Activated CD4-positive, alpha-beta T cell treated with anti-CD3 and anti-CD28 coated beads for 48 hours (primary cell): ENCODE measurements at places on chromosomes 1 and 21.

DNA sequence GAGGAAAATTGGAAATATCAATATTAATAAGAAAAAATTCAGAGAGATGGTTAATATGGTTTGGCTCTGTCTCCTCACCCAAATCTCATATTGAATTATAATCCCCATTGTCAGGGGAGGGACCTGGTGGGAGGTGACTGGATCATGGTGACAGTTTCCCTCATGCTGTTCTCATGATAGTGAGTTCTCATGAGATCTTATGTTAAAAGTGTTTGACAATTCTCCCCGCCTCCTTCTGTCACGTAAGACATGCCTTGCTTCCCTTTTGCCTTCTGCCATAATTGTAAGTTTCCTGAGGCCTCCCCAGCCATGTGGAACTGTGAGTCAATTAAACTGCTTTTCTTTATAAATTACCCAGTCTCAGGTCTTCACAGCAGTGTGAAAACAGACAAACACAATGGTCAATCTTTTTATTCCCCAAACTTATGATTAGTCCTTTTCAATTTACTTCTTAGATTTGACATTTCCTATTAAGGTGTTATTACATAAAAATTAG is 11.0 kb downstream of the EGLN1 start:
- DNase-seq: no peak

DNA sequence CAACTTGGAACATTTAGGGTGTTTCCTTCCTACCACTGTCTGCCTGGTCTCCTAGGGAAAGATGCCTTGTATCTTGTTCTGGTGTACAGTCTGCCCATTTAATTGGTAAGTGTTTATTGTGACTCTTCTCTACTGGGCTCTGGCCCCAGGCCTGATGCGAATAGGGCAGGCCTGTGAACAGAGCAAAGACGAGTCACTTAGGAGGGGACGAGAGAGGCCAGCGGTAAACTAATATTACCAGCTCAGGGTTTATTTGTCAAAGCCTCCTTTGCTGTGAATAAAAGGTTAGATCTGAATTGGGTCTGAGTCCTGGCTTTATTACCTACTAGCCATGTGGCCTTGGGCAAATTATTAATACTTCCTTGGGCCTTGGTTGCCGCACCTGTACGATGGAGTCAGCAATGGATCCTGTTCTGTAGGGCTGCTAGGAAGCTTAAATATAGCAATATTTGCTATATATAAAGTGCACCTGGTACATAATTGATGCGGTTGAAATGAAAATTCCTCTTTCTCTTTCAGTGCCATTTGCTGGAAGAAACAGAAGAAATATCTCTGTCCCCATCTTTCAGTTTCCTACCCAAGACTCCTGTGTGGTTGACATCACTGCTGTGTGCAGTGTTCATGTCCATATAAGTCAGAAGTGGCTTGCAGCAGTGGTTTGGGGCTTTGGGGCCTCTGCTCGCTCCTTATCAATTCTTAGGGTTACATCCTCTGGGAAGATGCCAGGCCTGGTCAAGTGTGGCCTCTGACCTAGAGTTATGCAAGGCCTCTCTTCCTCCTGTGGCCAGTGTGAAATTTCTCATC is 32.4 kb downstream of the MAPKAPK2 start:
- no peak for DNase-seq

DNA sequence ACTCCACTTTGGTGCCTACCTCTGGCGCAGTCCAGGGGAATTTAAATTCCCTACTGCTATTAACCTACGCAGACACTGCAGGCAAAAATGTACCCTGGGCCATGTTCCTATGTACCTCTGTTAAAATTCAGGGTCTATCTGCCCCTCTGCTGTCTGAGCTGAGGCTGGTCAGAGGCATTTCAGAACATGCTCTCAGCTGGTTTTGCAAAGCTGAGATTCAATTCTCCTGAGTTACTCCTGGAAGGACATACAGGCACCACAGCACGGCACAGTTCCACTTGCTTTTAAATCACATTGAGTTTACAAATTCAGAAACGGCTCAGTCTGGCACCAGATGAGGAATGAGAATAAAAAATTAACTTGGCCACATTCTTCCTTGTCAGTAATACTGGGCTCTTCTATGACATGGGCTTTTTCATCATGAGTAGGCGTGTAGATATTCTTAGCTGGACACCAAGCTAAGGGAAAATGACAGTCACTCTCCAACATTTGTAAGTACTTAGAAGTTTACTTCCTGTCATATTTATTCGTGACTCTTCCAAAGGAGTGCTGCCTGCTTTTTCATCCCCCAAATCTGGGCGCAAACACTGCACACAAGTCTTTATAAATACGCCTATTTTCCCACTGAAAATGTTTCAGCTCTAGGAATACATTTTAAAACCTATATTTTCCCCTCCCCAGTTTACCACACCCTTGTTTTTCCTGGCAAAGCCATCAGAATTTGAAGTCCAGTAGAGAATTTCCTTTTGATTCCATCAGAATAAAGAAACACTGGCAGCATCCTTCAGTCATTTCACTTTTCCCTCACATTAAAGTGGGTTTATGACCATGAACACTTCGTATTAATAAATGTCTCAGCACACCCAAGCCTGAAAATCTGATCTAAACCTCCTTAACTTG is 1.9 kb downstream of the C1orf198 start:
- DNase-seq: no peak

GRCh38 chr1:224780736-224781135 is 148.7 kb upstream of the DNAH14 start:
- no peak for DNase-seq

GRCh38 chr1:38029685-38030511 is 16.7 kb downstream of the POU3F1 start:
- DNase-seq: peak; percentile 87

DNA sequence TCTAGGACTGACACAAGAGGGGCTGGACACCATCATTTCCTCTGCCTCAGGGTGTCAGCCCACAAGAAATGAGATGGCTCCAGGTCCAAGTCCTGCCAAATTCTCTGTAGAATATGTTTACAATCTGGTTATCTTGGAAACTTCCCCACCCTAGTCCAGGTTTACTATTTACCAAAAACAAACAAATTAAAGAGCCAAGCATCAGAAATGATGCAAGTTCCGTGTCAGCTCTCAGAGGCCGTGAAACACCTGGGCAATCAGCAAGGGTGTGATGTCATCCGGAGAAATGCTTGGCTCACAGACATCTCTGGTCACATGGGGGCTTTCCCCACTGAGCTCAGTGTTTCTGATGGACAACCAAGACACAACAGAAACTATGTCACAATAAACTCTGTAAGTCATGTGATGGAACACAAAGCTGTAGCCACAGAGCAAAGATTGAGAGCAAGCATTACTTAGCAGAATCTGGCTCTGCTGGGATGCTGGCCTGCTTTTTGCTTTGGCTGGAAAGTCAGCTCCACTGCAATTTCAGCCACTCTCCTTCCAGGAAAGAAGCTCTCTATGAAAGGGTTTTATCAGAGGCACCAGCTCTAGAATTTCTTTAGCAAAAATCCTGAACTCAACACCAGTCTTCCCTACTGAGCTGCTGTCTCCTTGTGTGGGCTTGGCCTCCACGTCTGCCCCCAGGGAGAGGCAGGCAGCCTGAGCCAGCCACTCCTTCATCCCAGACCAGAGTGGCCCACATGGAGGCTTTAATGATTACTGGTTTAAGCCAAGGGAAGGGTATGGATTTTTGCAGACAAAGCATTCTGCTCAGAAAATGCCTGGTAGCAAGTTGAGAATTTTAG is 55.9 kb downstream of the NENF start:
- peak; percentile 51 for DNase-seq

DNA sequence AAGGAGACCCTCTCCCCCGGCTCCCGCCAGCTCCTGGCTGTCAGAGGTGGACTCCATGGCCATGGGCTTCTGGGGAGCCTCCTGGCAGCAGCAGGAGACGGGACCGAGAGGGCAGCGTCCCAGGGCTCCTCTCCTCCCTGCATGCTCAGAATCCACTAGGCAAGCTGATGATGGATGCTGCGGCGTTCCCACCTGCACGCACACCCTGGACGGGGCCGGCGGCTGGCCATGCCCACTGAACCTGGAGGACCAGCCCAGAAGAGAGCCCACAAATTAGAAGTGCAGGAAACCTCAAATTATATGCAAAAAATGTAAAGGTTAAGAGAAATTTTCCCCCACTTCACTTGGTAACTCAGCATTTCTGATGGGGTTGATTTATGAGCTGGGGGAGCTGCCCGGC is 77.3 kb upstream of the ARHGEF16 start:
- DNase-seq: no peak

DNA sequence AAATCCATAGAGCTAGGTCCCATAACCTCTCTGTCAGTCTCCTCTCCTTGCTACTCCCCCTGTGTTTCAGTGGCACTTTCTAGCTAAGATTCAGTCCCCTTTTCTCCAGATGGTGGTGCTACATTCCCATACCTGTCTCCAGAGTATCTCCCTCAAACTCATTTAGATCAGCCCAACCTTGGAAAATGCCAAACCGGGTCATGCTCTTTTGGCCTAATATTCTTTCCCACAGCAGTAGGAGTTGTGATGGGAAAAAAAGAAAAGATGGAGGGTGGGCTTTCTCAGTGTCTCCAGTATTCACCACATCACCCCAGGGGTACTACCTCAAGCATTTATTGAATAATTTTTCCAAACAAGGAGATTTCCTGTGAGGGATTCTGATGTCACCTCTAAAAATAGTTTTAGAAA is 3.2 kb upstream of the RXFP4 start:
- DNase-seq: peak; percentile 24

GRCh38 chr1:45854724-45855123 is 51.3 kb downstream of the MAST2 start:
- no peak for DNase-seq

DNA sequence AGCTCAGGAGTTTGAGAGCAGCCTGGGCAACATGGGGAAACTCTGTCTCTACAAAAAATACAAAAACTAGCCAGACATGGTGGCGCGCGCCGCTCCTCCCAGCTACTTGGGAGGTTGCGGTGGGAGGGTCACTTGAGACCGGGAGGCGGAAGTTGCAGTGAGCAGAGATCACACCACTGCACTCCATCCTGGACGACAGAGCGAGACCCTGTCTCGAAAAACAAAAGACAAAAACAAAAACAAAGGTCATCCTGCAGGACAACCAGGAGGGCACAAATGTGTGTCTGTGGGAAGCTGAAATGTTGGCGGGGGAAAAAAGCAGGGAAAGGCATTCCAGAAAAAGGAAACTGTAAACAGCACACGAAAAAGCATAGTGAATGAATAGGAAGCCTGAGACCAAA is 104.1 kb upstream of the HNRNPU start:
- no peak for DNase-seq
